ENCODE measurements at places on chromosomes 2 and 18.

- peak; percentile 31 for DNase-seq
Observed at GRCh38 chr2:156333951-156334495, 1.5 kb upstream of the NR4A2 start.

DNA sequence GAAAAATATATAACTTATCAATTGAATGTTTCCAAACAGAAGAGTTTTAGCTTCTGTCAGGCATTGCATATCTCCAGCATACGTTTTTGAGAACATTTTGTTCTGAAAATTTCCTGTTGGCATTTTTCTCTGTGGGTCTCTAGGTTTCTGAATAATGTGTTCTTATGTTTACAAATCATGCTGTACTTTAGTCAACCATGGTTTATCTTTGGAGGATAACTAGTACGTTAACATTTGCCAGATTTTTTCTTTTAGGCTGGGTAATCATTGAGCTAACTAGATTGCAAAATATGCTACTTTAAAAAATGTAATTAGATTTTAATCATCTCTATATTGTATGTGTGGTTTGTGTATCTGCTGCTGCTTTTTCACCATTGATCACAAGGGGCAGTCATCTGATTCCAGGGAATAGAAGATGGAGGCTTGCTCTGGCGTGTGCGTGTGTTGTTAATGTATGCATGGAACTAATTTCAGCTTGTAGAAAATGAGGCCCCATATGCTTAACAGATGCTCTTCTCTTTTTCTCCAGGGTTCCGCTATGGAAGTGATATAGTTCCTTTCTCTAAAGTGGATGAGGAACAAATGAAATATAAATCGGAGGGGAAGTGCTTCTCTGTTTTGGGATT lies 21.3 kb downstream of the XRCC5 start:
- no peak for DNase-seq

- DNase-seq: no peak
Observed at GRCh38 chr18:54479365-54479764, 111.7 kb upstream of the DYNAP start.

DNA sequence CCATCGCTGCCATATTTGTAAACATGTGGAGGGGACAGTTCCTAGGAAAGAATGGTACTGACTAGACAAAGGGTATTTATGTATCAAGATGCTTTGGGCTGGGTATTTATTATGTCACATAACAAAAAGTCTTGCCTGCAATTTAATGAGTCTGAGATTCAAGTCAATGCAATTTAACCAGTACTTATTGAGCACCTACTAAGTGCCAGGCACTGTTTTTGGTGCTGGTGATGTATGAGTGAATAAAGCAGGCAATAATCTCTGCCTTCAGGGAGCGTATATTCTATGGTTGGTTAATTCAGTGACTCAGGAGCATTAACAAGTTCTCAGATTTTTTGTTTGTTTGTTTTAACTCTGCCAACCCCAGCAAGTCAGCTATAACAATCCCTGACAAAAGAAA lies 24.6 kb upstream of the ACVR1 start:
- DNase-seq: no peak

GRCh38 chr18:2147476-2148230 lies 423.7 kb downstream of the METTL4 start:
- no peak for DNase-seq

GRCh38 chr18:67410075-67411070 lies 106.1 kb downstream of the DSEL start:
- no peak for DNase-seq

GRCh38 chr2:212157012-212157411 lies 381.6 kb downstream of the ERBB4 start:
- no peak for DNase-seq

- no peak for DNase-seq
Observed at GRCh38 chr2:205835923-205836322, 153.6 kb downstream of the NRP2 start.

DNA sequence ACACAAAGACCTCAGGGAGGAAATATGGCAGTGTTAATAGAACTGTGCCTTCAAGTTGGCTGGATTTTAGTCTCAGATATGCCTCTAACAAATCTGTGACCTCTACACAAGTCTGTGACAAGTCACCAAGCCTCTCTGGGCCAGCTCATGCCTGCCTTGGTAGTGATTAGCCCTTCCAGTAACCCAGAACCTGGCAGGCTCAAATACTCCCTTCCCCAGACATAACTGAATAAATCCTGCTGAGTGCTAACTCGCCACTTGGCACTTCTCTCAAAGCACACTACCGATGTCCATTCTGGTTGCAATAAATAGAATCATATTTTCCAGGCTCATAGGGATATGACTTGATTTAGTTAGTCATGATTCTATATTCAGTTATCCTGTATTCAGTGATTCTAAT lies 15.3 kb upstream of the THSD7B start:
- no peak for DNase-seq
